Testis (tissue), 5 donors: ENCODE measurements at places on chromosomes 4 and X.

- DNase-seq = no peak
- H3K27ac ChIP-seq = no peak overlapping the region
- no peak overlapping the region for H3K4me3 ChIP-seq
- H3K4me1 ChIP-seq = peaks cover 4% of the 10 kb centered on the region
Measured at GRCh38 chr4:78332976-78333375, 218.6 kb upstream of the ANXA3 start.

- no peak overlapping the region for H3K4me3 ChIP-seq
- H3K27me3 ChIP-seq = no peaks in the 10 kb centered on the region
- no peak for DNase-seq
- H3K36me3 ChIP-seq = no peaks in the 10 kb centered on the region
- H3K27ac ChIP-seq = no peak overlapping the region
- no peaks in the 10 kb centered on the region for H3K4me1 ChIP-seq
Measured at GRCh38 chr4:617644-618641, 7.4 kb upstream of the PDE6B start.

GRCh38 chrX:135522878-135523693 is 2.6 kb downstream of the INTS6L start:
- H3K27ac ChIP-seq = no peak overlapping the region
- no peaks in the 10 kb centered on the region for H3K4me1 ChIP-seq
- H3K27me3 ChIP-seq = no peaks in the 10 kb centered on the region

- H3K27me3 ChIP-seq = no peaks in the 10 kb centered on the region
- H3K27ac ChIP-seq = no peak overlapping the region
- no peaks in the 10 kb centered on the region for H3K36me3 ChIP-seq
- peaks cover 4% of the 10 kb centered on the region for H3K4me1 ChIP-seq
Measured at GRCh38 chr4:144578681-144579080, 67.3 kb upstream of the HHIP start.

DNA sequence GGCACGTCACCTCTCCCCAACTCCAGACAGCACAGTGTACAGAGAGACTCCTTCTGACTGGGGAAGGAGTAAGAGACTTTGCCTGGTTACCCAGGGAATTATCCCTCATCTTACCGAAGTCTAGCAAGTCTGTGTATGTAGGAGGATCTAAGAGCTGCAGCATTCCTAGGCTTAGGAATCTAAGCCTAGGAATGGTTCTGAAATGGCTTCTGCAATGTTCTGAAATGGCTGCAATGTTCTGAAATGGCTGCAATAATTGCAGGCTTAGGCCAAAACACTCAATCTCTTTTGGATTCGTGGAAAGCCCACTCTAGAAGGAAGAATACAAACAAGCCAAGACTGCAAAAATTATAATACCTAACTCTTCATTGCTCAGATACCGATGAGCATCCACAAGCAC is 106.4 kb downstream of the SCLT1 start:
- H3K27ac ChIP-seq = no peak overlapping the region
- no peaks in the 10 kb centered on the region for H3K27me3 ChIP-seq
- no peaks in the 10 kb centered on the region for H3K36me3 ChIP-seq
- H3K4me1 ChIP-seq = no peaks in the 10 kb centered on the region

DNA sequence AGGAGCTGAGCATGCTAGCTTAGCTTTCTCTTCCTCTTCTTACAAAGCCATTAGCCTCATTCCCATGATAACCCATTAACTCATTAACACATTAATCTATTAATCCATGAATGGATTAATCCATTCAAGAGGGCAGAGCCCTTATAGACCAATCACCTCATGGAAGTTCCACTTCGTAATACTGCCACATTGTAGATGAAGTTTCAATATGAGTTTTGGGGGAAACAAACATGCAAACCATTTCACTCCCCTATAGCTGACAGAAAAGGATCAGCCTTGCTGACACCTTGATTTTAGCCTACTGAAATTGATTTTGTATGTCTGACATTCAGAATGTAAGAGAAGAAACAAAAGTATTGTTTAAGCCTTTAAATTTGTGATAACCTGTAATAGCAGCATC is 251.8 kb upstream of the GALNTL6 start:
- H3K27ac ChIP-seq = no peak overlapping the region
- no peaks in the 10 kb centered on the region for H3K36me3 ChIP-seq
- no peak for DNase-seq
- no peaks in the 10 kb centered on the region for H3K27me3 ChIP-seq
- no peak overlapping the region for H3K4me3 ChIP-seq
- no peaks in the 10 kb centered on the region for H3K4me1 ChIP-seq

DNA sequence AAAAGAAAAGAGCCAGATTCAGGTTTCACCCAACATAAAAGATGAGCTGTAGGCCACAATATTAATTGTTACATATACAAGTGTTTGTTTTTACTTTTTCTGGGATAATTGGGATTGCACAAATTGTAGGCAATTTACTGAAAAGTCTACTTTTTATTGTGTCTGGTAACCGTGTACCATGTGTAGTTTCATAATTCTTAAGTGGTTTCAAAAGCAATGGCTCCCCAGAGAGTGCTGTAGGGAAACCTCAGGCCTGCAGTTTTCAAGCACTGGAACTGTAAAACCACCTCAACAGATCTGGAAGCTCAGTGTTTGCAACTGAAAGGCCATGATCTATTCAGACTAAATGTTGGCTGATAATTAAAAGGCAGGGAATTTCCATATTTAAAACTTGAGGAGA is 53.9 kb upstream of the MMAA start:
- H3K27ac ChIP-seq = no peak overlapping the region
- no peaks in the 10 kb centered on the region for H3K4me1 ChIP-seq
- H3K27me3 ChIP-seq = no peaks in the 10 kb centered on the region
- no peak overlapping the region for H3K4me3 ChIP-seq
- DNase-seq = no peak

DNA sequence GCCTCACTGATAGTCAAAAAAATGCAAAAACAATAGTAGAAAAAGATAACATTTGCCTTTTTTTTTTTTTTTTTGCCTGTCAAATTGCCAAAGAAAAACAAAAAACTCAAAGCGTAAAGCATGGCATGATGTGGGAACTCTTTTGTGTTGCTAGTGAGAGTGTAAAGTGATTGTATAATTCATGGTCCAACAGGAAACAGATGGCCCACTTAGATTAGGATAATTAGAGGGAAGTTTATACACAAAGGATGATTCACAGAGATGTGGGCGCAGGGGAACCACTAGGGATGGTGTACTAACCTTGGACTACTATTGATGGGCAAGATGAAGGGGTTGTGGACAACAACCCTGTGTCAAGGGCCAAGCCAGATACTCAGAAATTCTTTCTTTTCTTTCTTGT is 16.4 kb downstream of the MCUB start:
- H3K4me1 ChIP-seq = no peaks in the 10 kb centered on the region
- no peak overlapping the region for H3K27ac ChIP-seq
- no peak overlapping the region for H3K4me3 ChIP-seq
- H3K36me3 ChIP-seq = no peaks in the 10 kb centered on the region
- no peaks in the 10 kb centered on the region for H3K27me3 ChIP-seq

GRCh38 chr4:15659768-15660570 is 4.8 kb upstream of the FBXL5 start:
- peaks cover 16% of the 10 kb centered on the region for H3K4me1 ChIP-seq
- H3K27me3 ChIP-seq = no peaks in the 10 kb centered on the region
- no peak overlapping the region for H3K4me3 ChIP-seq
- DNase-seq = no peak

DNA sequence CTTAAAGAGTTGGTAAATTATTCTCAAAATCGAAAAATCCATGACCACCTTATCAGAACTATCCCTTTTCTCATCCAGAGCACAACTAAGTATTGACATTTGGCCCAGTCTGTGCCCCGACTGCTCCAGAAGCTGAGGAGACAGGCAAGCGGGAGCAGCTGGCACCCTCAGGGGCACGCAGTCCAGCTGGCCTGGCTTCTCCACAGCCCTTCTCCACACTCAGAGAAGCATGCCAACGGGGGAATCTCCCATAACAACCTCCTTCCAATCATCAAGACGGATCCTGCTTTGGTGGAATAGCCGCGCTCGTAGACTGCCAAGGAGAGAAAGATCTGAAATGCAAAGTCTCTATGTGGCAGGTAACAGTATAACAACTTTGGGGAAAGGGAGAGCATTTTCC is 85.4 kb downstream of the AFAP1 start:
- H3K4me1 ChIP-seq = peaks cover 3% of the 10 kb centered on the region
- H3K27me3 ChIP-seq = no peaks in the 10 kb centered on the region
- no peak for DNase-seq
- H3K36me3 ChIP-seq = no peaks in the 10 kb centered on the region

GRCh38 chrX:154371789-154372300 is 2.6 kb downstream of the FLNA start:
- DNase-seq = no peak
- H3K27me3 ChIP-seq = no peaks in the 10 kb centered on the region
- H3K36me3 ChIP-seq = no peaks in the 10 kb centered on the region
- peak overlapping the region; percentile 42 for H3K4me3 ChIP-seq
- H3K4me1 ChIP-seq = peaks cover 5% of the 10 kb centered on the region
- H3K27ac ChIP-seq = peak overlapping the region; percentile 80

DNA sequence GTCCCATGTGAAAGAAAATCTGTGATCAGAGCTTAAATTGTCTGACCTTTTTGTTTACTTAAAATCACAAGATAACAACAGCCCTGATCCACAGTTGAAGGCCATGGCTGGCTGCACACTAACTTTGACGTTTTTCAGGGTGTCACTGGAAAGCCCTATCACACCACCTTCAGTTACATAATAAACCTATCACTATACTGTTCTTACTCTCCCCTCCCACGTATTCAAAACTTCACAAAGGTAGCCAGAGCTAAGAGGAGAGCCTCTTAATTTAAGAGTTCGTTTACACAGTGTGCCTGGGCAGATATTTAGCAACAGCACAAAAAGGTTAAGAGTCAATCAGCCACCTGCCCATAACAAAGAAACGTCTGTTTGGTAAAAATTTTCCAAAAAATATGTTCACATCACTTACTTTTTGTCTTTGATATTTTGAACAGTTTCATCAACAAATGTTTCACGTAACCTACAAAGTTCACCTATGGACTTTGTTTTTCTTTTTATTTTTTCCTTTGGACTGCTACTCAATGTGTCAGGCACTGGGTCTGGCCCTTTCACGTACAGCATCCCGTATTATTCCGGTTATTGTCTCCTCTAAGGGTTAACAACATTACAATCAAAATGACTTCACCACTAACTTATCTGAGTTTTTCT is 25.0 kb downstream of the RFC1 start:
- no peaks in the 10 kb centered on the region for H3K27me3 ChIP-seq
- no peaks in the 10 kb centered on the region for H3K4me1 ChIP-seq
- no peaks in the 10 kb centered on the region for H3K36me3 ChIP-seq
- DNase-seq = no peak
